Activated T-cell treated with anti-CD3 and anti-CD28 coated beads, Interleukin-2, amount 50 U/mL, for 24 hours (primary cell): ENCODE measurements at places on chromosomes 7 and 10.
A peak's percentile ranks its signal among the peaks of the same experiment; 100 is the strongest.

- DNase-seq, result no peak
Observed at GRCh38 chr7:135802697-135803096, 54.1 kb upstream of the FAM180A start.

DNA sequence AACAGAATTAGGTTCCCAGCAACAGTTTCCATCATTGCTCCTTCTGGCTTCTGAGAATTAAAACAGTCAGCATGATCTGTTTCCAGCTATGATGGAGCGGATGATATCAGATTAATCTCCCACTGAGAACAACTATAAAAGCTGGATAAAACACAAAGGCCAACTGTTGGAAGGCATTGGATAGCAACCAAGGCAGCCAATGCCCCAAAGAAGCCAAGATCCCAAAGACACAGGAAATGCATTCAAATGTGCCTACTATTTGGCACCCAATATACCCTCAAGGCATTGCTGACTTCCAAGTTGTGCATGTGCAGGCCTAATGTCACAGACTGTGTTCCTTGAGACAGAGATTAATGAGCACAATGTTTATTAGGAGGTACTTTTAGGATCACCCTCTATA lies 259.3 kb downstream of the ARHGAP12 start:
- DNase-seq, result no peak

DNA sequence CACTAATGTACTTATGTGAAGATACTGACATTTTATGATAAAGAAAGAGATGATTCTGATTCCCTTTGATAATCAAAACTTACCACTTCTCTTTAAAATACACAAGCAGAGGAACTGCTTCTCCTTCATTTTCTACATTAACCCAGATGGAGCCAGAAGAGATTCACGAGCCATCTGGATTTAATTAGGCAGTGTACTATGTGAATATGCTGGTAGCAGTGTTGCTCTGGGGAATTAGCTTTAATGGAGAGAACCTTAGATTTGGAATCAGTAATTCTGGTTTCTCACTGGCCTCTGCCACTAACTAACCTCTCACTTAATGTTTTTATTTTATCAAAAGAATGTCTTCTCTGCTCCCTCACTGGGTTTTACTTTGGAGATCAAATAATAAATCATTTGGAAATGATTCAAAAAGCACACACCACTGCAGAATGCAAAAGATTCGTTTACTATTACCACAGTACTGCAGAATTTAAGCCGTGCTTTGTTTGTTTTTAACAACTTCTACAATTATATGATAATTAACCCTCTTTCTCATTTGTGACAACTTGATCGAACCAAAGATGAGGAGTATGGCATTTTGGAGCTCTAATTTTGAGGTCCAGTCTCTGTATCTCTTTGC lies 77.5 kb upstream of the PHYHIPL start:
- no peak for DNase-seq

- no peak for DNase-seq
Observed at GRCh38 chr7:51090411-51090810, 226.2 kb downstream of the COBL start.

DNA sequence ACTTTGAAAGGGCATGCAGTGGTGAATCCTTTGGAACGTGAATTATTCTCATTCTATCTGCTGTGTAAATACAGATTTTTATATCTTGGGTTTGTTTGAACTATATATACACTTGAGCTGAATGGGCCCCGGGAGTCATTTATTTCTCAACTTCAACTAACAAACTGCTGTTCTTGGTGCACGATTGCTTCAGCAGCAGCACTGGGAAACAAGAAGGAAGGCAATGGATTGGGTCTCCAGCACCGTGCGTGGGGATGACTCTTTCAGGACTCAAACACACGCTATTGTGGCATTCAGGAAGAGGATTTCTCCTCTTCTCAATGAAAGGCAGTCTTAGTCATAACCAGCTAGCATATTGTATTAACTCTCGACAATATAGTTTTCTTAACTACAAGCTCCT lies 226.0 kb upstream of the NFE2L3 start:
- DNase-seq, result no peak

DNA sequence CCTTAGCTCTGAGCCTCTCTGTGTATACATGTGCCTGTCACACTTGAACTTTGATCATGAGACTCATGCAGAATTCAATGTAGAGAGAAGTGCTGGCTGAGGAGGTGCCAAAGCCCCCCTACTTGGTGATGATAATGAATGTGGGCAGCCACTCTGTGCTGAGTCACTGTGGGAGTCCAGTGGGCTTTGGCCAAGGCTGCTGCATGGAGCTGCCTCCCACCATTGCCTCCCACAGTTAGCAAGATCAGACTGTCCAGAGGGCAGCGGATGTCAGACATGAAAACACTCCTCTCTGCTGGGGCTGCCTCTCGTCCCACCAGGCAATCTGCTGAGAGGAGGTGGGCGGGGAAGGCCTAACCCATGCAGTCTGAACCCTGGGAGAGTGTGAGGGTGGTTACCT lies 180.3 kb downstream of the SH2D4B start:
- no peak for DNase-seq

- peak; percentile 35 for DNase-seq
Observed at GRCh38 chr7:155007947-155008346, 5.0 kb upstream of the PAXIP1 start.

DNA sequence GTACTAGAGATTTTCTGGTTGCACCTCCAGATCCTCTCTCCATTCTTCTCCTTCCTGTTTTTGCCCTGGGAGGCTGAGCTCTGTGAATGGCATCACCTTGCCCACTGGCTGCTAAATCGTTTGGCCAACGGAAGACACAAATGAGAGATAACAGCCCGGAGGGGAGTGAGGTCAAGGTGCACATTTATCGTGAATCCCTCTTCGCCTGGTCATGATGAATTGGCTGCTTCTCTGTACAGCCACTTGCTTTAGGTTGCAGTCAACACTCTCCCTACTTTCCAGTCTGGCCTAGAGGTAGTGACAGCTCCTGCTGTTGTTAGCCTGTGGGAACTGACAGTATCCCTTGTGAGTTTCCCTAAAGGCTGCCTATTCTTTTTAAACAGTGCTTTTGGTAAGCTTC lies 85.4 kb upstream of the CHCHD3 start:
- DNase-seq, result no peak

DNA sequence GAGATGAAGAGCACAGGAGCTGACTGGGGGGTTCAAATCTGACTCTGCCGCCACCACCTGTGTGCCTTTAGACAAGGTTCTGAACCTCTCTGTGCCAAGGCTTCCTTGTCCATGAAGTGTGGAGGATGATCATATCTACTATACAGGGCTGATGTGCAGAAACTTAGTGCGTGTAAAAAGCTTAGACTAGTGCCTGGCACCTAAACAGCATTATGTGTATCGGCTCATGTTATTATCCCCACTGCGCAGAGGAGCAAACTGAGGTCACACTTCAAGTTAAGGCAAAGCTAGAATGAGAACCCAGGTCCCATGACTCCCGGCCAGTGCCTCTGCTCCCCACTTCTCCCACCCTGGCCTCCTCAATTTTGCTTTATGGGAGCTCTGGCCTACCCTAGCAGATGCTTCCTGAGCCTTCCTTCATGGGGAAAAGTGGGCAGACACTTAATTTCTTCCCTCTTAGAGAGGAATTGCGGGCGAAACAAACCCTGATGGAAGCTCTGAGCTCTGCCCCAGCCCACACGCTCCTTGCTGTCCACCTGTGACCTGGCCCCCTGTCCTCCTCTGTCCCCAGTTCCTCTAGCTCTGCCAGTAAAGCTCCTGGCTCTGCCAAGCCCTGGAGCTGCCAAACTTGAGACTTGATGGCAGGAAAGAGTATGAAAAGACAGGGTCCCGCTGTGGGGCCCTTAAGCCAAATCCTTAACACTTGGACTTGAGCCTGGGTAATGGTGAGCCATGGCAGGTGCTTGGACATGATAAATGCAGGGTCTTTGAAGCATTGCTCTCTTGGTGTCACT lies 71.0 kb downstream of the CDH23 start:
- no peak for DNase-seq

DNA sequence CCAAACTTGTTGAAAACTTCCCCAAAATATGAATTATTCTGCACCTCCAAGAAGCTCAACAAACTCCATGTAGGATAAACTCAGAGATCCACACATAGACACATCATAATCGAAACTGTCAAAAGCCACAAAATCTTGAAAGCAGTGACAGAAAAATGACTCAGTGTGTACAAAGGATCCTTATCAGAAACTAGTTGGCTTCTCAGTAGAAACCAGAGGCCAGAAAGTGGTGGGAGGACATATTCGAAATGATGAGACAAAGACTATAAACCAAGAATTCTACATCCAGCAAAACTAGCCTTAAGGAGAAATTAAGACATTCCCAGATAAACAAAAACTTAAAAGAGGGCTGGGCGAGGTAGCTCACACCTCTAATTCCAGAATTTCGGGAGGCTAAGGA lies 38.5 kb downstream of the MCMBP start:
- no peak for DNase-seq

DNA sequence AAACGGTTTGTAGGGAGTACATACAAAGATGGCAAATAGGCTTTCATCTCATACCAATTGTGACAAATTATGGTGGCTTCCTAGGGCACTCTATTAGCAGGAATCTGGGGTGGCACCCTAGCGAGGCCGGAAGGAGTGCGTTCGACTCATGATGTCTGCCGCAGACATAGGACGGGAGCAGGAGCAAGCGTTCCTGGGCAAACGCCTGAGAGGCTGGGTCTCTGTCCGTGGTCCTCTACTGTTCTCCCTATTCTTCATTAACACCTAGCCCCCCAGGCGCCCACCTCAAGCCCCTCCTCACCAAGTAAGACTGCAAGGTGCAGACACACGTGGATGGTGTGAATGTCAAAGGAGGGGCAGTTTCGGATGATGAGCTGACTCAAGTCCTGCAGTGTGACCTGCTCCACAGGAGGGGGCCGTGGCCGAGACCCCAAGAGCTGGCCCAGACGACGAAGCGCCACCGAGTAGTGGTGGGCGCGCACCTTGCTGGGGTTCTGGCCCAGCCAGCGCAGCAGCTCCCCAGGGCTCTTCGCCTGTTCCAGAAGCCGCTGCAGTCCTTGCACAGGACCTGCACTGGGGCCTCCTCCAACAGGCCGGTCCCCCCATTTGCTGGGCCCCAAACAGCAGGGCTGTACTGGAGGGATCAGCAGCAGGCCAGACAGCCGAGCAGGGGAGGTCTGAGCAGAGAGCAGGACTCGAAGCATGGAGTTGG lies 1.3 kb downstream of the FASTK start:
- no peak for DNase-seq

DNA sequence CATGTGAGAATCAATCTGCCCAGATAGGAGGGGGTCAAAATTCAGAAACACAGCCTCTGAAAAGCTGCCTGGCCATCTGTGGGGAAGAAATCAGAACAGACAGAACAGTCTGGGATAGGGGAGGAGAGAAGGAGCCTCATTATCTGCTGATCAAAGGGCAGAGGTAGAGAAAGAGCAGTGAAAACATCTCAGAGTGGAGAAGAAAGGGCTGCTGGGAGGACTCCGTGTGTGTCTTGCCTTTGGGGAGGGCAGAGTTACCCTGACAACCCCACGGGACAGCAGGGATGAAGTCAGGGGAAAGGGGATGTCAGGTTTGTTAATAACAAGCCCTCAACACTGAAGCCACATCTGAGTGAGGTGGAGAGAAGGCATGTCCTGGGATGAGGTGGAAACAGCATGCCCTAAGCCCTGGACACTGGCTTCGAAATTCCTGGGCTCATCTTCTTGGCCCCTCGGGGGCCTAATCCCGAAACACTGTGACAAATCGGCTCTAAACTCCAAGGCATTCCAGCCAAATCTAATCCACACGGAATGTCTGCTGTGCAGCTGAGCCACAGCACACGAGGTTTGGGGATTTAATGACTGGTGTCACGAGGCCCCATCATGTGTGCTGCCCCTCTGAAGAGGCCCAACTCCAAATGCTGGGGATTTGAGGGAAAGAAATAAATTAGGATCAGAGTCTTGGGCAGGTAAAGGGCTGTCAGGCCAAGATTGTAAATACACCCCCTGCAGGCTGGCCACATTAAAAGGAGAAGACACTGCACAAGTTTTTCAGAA lies 82.8 kb upstream of the FGFR2 start:
- no peak for DNase-seq

GRCh38 chr7:2624293-2624886 lies 7.4 kb upstream of the TTYH3 start:
- DNase-seq, result no peak

DNA sequence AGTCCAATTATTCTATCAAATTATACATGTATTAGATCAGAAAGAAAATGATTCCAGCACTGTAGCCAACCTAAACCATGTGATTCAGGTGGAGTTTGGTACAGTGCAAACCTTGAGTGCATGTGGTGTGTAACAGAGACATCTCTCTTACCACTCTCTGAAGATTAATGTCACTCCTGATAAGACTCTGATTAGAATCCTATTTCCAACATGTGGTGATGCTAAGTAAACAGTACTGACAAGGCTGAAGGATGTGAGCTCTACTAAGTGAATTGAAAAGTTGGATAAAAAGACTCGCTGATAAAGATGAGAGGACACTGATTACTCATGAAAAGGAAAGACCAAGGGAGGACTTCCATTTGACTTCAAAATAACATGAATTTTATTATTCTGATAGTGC lies 232.0 kb downstream of the SDK1 start:
- DNase-seq, result no peak

- no peak for DNase-seq
Observed at GRCh38 chr10:49038711-49039110, 76.6 kb downstream of the VSTM4 start.

GRCh38 chr7:140521421-140521820 lies 42.1 kb upstream of the MKRN1 start:
- no peak for DNase-seq
